ENCODE measurements at places on chromosomes 3 and 15.

GRCh38 chr3:129606636-129607390, at the start of gene PLXND1:
PLXND1 (minus strand) TSS chr3:129606676; CDS start chr3:129606639, 37 bp downstream.
- peak; percentile 69 for DNase-seq

GRCh38 chr15:98202256-98202655, 241.8 kb downstream of the ARRDC4 start:
- DNase-seq: no peak

DNA sequence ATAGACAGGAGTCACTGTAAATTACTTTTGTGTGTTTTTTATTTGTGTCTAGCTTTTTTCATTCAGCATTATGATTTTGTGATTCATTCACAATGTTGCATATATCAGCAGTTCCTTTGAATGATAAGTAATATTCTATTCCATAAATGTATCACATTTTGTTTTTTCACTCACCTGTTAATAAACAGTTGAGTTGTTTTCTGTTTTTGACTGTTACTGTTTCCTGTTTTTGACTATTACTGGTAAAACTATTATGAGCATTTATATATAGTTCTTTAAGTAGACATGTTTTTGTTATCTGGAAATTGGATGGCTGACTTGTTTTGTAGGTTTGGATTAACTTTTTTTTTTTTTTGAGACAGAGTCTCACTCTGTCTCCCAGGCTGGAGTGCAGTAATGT, 138.4 kb downstream of the RSRC1 start:
- DNase-seq: no peak

DNA sequence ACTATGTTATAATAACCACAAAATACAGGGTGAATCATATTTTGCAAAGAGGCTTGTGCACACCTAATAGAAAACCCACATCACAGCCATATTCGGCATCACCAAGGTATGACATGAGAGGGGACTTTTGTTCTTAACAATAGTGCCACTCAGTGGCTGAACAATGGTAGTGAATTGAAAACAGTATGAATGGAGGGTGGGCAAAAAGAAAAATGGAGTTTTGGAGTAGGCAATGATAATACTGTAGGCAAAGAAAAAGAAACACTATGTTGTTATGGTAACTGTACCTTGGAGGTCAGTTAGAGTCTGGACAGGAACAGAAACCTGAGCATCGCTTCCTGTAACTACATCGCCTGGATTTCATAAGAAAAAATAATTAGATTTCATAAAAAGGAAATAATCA, 348.6 kb downstream of the PLCL2 start:
- DNase-seq: peak; percentile 22

DNA sequence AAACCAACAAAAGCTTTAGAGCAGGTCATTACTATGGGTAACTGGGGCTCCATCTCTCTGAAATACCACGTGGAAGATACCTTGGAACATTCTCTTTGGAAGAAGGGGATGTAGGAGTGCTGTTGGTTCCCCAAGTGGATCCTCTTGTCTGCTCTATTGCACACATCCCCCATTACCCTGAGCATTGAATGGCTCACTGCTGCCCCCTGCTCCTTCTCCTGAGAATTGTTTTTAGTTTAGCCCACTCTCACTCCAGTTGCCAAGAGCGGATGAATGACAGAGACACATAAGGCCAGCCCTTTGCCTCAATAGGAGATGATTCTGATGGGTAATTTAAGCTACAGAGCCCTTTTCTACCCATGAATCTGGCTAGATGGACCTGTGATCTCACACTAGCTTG, 135.6 kb upstream of the SUCLG2 start:
- DNase-seq: peak; percentile 77

- no peak for DNase-seq
Observed at GRCh38 chr15:95409626-95410310, 920.7 kb upstream of the NR2F2 start.

- DNase-seq: no peak
Observed at GRCh38 chr15:67720556-67721175, 104.6 kb upstream of the SKOR1 start.

DNA sequence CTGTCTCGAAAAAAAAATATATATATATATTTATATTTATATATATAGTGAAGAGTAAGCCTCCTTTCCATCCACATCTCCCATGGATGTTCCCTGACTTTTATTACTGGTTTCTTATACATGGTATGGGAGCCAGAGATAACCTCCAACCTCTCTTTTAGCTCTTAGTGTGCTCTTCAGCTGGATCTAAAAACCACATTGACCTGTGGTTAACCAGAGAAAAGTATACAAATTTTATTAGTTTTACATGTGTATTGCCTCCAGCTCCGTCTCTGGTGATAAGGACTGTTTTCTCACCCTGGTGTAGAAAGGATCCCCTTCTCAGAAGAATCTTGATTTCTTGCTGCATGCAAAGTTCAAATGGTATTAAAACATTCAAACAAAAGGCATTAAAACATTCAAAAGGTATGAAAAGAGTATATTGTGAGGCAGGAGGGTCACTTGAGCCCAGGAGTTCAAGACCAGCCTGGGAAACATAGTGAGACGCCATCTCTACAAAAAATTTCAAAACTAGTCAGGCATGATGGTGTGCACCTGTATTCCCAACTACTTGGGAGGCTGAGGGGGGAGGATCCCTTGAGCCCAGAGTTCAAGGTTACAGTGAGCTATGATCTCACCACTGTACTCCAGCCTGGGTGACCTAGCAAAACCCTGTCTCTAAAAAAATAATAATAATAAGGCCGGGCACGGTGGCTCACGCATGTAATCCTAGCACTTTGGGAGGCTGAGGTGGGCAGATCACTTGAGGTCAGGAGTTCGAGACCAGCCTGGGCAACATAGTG, 13.5 kb upstream of the TTBK2 start:
- no peak for DNase-seq

- DNase-seq: no peak
Observed at GRCh38 chr3:62363275-62363674, 10.1 kb downstream of the FEZF2 start.

DNA sequence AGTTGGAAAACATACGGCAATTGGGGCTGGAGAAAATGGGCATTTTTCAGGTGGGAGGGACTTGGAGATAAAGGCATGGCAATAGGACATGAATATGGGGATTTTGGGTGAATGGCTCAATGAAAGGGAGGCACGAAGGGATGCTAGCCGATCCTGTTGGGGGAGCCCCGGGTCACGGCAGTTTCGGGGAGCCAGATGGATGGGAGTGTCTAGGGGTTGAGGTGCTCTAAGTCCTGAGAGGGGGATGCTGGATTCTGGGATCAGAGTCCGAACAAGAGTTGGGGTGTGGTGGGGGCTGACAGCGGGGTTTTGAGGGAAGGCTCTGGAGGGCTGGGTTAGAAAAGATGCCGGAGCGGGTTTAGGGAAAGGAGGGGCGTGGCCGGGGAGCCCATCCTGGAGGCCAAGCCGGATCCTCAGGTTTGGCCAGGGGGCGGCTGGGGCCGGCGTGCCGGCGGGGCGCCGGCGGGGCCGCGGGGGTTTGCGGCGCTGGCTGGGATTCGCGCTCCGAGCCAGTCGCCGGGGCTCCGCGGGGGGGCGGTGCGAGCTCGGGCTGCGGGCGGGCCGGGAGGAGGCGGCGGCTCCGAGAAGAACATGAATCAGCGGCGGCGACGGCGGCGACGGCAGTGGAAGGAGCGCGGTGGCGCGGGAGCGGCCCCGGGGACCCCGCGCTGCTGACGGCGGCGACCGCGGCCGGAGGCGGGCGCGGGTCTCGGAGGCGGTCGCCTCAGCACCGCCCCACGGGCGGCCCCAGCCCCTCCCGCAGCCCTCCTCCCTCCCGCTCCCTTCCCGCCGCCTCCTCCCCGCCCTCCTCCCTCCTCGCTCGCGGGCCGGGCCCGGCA, at the start of gene TYRO3:
TSS of gene TYRO3 (plus strand) at position 813 of the 839 bp plus-strand sequence. CDS start 46 bp downstream, outside the sequence.
- DNase-seq: no peak

- no peak for DNase-seq
Observed at GRCh38 chr3:113659101-113659541, 37.3 kb downstream of the USF3 start.

- DNase-seq: no peak
Observed at GRCh38 chr15:67524235-67524634, 3.3 kb downstream of the C15orf61 start.

GRCh38 chr15:65525622-65526021, 4.6 kb upstream of the HACD3 start:
- peak; percentile 71 for DNase-seq

DNA sequence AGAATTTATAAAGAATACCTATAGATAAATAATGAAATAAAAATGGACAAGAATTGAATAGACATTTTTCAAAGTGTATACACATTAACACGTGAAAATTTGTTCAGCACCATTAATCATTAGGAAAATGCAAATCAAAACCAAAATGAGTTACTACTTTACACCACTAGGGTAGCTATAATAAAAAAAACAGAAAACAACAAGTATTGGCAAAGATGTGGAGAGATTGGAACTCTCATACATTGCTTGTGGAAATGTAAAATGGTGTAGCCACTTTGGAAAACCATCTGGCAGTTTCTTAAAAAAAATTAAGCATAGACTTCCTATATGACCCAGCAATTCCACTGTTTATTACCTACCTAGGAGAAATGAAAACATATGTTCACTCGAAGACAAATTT, 172.8 kb upstream of the P2RY1 start:
- no peak for DNase-seq

DNA sequence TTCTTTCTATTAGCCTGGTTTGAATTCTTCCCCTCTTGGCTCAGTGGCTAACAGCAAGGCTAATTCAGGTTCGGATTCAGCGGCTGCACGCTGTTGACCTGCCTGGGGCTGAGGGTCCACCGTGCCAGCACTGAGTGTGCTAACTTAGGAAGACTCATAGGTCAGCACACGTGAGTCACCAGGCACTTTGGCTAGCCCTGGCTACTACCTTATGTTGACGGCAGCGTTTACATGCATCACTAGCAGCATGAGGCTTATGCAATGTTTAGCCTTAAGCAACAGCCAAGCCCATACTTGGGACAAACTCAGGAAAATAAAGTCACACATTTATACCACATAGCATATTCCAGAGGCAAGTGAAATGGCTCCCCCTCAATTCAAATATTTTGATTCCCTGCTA, 137.7 kb downstream of the RAB11A start:
- no peak for DNase-seq

- DNase-seq: no peak
Observed at GRCh38 chr15:27854601-27855000, 244.5 kb downstream of the OCA2 start.

DNA sequence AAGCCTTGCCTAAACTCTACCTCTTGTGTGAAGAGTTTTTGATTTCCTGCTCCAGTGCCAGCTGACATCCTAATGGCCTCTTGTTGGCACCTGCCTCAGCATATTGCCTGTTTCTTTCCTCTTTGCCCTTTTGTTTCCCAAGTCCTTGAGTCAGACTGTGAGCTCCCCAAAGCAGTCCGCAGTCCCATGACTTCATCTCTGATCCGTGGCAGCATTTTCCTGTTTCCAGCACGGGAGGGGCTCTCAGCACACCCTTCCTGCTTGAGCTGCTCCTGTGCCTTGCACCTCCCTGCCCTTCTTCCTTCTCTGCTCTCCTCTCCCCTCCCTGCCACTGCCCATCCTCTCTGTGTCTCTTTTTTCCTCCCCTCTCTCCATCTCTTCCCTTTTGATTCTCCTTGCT, 179.6 kb downstream of the EPHB1 start:
- no peak for DNase-seq

DNA sequence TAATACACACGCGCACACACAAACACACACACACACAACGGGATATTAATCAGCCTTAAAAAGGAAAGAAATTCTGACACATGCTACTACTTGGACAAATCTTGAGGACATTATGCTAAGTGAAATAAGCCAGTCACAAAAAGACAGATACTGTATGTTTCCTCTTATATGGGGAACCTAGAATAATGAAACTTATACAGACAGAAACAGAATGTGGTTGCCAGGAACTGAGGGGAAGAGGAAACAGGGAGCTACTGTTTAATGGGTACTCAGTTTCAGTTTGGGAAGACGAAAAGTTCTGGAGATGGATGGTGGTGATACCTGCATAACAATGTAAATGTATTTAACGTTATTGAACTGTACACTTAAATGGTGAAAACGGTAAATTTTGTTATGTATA, 20.2 kb downstream of the ICE2 start:
- no peak for DNase-seq

- DNase-seq: no peak
Observed at GRCh38 chr15:52291204-52291603, 4.4 kb downstream of the MYO5C start.

GRCh38 chr15:56146756-56147155, 96.9 kb downstream of the RFX7 start:
- no peak for DNase-seq

DNA sequence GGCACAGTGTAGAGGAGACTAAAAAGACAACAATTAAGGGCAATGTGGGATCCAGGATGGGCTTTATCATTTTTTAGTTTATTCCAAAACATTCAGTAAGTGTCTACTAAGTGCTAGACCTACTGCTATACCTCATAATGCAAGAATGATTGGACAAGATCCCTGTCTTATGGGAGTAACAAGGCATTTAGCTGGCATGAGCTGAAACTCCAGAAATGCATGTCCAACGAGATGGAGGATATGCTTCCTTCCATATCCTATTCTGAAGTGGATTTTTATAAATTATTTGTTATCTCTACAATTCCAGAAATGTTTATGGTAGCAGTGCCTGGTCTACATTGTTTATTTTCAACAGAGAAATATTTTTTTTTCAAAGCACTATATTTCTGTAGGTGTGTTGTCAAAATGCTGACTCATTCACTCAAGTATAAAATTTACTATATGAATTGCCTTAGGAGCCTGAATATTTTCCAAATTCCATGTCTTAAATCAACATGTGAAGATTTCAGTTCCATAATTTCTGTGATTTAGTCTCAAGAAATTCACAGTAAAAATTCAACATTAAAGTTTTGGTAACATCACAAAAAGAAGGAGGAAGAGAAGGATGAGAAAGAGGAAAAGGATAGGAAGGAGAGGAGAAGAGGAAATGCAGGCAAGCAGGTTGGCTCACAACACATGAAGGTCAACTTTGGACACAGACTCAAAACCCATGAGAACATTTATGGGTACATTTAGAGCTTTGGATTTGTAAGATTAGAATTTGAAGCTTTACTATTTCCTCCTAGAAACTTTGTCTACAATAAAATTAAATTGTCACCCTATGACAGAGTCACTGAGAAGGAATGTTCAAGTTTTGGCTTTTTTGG, 88.6 kb downstream of the P3H2 start:
- DNase-seq: no peak

GRCh38 chr3:149321640-149322039, 11.8 kb downstream of the TM4SF18 start:
- no peak for DNase-seq

- DNase-seq: no peak
Observed at GRCh38 chr3:171387062-171387461, 73.1 kb downstream of the TNIK start.

DNA sequence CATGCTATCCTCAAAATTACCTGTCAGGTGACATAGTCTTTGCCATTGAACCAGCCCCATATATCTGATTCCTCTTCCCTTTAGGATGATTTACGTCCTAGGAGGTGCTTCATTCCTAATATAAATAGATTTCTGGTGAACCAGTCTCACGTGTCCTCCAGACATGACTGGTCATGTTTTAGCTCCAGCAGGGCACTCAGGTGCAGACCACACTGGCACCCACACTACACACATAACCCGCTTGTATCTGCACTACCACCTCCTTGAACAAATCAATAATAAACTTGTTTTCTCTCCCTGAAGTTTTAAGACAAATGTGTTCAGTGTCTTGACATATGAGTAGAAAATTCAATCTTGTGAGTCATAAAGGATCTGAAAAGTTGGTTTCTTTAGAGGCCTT, 155.5 kb downstream of the GOLIM4 start:
- DNase-seq: no peak
